ENCODE measurements at places on chromosomes 3 and 15.
A peak's percentile ranks its signal among the peaks of the same experiment; 100 is the strongest.

GRCh38 chr15:65638109-65638508 is 16.4 kb downstream of the SLC24A1 start:
- DNase-seq, result no peak

DNA sequence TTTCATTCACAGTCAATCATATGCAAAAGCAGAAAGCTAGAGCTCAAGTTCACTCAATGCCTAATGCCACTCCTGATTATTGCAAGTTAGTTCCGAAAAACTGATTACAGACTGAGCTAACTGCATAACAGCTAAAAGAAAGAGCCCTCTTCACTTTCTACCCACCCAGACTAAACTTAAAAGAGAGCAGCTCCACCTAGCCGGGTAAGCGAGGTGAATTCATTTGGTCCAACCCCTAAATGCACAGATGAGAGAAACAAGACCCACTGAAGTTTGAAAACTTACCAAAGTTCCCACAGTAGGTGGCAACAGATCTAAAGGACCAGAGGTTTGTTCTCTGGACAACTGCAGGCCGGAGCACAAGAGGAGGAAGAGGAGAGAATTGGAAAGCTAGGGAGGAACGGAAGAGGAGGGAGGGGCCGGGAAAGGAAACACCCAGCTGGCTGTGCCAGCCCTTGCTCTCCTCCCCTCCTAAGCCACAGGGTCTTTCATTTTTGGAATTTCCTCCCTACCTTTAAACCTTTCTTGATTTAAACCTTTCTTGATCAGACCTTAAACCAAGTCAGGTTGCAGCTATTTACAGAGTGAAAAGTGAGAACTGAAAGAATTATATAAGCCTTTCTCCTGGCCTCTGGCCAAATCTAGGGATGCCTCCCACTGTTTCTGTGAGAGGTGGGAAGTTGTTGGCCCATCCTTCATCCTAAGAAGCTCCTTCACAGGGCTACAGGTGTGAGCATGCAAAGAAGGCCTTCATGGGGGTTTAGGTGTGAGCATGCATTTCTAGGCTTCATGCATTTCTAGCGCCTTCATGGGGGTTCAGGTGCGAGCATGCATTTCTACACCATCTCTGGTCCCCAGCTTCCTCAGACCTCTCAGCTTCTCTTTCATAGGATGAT is 114.7 kb upstream of the LMOD3 start:
- no peak for DNase-seq

GRCh38 chr3:181794011-181794790 is 82.5 kb downstream of the SOX2 start:
- DNase-seq, result no peak

GRCh38 chr3:5309171-5309570 is 121.7 kb downstream of the EDEM1 start:
- no peak for DNase-seq

DNA sequence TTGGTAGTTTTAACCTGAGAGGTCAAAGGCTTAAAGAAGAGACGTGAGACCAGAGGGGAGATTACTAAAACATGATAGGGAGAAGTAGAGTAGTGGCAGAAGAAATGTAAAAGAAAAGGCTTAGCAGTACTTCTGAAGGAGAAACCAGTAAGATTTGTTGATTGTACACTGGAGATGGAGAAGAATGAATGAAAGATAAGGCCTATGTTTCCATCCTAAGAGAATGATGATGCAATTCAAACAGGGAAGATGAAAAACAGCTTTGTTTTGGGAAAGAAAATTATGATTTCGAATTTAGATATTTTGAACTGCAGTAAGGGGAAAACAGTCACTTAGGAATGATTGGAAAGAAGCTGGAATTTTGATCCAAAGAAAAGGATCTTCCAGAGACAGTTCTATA is 97.4 kb upstream of the PLXND1 start:
- DNase-seq, result no peak

DNA sequence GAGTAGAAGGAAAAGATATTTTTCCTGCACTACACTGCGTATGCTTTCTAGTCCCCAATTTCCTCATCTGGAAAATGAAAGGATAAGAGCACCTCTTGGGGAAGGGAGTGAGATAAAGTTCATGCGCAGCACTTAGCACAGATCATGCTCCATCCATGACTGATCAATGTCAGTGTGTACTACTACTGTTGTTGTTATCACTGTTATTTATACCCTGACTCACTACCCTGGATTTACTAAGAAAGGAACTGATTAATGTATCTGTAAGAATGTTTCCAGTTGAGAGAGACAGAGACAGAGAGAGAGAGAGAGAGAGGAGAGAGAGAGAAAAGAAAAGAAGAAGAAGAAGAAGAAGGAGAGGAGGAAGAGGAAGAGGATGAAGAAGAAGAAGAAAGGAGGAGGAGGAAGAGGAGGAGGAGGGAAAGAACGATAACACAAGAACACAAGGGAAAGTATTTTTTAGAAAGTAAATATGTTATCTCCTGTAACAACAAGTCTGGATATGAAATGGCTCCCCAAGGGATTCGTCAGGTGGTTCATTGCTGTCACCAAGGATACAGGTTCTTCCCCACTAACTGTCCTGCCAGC is 212.2 kb upstream of the PROK2 start:
- no peak for DNase-seq

DNA sequence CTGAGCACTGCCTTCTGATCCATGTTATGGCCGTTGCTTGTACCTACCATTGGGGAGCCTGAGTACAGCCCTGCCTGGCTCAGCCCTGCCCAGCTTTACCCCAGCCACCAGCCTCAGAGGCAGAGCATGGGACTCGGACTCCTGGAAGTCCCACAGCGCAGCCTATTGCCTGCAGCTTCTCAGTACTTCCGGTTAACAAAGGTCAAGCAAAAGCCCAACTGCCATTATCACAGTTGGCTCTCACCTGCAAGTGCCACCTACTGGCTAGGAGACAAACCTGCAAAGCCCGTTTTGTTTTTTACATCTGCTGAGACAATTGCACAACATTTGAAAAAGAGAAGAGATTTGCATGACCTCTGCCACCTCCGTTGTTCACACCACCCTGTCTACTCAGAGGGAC is 1081.7 kb downstream of the NAALADL2 start:
- peak; percentile 55 for DNase-seq

DNA sequence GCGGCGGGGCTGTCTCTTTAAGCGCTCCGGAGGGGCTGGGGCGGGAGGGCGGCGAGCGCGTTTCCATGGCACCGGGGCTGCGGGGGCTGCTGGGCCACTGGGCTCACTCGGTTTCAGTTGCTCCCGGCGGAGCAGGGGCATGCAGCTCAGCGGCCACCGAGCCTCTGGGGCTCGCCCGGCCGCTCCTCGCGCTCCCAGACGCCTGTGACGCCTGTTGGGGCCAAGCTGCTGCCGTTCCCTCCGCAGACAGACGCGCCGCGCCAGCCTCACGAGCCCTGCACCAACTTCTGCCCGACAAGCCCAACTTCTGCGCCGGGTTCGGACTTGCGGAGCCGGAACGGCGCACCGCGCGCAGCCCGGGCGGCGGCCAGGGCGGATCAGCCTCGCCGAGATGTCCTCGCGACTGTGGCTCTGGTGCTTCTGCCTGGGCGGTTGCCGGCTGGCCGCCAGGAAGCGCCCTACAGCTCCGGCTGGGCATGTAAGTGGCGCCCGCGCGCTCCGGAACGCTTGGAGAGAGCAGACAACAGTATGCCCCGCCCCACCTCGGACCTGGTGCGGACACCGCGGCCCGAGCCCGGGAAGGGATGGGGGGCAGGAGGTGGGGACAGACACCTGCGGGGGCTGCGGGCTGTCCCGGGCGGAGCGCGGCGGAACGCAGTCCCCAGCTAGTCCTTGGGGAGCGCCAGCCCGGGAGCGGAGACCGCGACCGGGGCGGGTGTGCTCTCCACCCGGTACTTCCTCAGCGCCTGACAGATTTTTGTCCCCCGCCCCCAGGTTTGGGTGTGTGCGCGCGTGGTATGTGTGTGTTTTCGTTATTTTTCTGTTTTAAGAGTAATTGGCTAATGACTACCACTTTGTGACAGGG is 154.1 kb upstream of the GOLIM4 start:
- no peak for DNase-seq

DNA sequence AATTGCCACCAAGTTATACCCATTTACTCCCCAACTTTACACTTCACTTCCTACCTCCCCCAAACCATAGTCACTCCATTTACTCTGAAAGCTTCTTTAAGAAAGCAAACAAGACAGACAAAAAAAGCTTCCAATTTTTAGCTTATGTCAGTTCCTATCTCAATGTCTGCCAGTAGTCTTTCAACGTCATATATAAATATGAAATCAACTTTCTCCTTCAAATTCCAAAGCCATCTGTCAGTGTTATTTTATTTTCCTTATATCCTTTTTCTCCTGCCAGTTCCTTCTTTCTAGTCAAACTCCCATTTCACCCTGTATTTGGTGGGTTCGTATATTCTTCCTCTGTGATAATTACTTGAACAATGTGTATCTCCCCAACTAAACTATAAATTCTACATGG is 85.8 kb upstream of the CMC1 start:
- DNase-seq, result no peak

DNA sequence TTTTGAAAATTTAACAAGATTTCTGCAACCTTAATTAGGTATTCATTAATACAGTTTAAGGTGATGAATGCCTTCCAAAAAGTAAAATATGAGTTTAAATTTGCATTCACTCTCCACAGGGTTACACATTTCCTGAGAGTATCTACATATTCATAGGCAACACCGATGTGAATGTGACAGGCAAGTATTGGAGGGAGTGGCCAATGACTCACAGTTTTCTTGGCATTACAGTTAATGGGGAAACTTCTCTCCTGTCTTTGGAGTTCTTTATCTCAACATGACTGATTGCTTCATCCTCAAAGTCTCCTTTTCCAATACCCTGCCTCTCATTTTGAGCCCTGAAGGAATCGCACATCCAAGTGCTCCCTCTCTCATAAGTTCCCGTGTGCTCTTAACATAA is 181.9 kb upstream of the CHL1 start:
- no peak for DNase-seq

DNA sequence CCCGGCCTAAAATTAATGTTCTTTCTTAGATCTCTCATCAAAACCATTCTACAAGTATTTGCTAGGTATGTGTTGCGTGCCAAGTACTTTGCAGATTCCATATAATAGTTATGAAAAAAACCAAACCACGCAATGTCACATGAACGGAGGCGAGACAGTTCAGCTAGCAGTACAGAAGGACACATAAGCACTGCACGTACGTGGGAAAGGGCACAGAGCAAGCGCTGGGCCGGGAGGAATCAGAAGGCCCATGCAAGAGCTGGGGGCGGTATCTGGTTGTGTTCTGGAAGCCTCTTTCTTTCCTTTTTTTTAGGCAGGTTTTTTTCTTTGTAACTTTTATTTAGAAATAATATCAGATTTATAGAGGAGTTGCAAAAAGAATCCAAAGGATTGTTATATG is 11.3 kb downstream of the PDIA5 start:
- no peak for DNase-seq

GRCh38 chr3:79085171-79085570 is 682.6 kb downstream of the ROBO1 start:
- no peak for DNase-seq

DNA sequence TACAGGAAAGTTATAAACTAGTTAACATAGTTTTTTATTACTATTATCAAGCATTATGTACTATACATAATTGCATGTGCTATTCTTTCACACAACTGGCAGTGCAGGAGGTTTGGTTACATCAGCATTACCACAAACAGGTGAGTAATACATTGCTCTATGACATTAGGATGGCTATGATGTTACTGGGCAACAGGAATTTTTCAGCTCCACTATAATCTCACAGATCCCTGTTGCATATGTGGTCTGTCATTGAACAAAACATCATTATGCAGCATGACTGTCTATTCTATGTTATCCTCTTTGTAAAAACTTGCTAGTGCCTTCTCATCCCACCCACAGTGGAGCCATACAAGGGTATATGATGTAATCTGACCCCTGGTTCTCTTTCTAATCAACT is 36.5 kb upstream of the PDZRN3 start:
- DNase-seq, result no peak

GRCh38 chr15:41782371-41783282 is 8.3 kb downstream of the MAPKBP1 start:
- peak; percentile 77 for DNase-seq

DNA sequence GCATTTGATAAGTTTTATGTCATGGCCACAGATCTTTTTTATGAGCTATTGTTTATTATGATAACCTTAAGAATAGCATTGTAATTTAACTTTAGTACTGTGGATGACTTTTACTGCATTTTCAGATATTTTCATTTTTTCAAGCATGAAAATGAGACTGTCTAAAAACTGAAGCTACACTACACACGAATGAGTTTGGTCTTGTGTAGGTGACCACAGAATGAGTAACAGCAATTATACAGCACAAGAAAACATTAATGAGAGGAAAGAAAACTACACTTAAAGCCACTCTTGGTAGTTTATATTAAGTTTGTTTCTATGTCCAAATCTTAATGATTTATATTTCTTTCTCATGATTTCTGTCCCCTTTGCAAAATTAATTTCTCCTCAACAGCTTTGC is 809.2 kb downstream of the NAALADL2 start:
- no peak for DNase-seq

DNA sequence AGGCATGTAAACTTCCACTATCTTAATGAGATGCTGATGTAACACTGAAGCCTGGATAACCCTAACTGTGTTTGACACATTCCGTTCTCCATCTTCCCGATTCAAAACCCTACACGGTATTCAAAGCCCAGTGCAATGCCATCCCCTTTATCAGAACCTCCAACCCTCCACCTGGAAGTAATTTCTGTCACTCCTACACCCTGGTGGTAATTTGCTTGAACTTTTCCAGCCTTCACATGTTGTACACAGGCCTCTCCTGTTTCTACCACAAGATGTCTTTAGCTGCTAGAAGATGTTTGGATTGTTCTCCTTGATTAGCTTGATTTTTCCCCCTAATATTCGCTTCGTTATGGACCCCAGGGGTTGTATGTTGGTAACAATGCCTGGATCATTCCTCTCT is 208.9 kb downstream of the CHST2 start:
- DNase-seq, result peak; percentile 16

GRCh38 chr3:38827791-38828190 is 11.8 kb upstream of the SCN10A start:
- DNase-seq, result no peak

DNA sequence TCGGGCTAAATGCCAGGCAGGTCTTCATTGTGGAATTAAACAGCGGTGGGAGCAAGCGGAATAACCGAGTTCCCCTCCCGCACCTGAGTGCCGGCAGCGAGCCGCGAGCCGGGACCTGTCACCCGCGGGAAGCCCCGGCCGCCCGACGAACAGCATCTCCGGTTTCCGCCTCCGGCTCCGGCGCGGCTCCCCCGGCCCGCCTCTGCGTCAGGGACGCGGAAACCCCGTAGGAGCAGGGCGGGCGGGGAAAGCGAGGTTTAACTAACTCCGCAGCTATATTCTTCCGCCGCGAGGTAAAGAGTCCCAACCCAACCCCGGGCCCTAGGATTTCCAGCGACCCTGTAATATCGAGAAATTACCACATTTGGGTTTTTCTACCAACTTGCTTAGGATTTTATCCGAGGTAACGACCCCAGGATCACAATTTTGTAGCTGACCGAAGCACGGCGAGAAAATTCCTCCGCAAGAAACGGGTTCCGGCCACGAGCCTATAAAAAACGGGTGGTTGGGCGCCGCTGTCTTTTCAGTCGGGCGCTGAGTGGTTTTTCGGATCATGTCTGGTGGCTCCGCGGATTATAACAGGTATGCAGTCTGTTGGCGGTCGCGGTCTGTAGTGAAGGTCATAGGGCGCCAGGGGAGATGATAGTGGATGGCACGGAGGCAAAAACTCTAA is at the start of gene EIF4A2:
Gene EIF4A2, plus strand, starts transcription at position 520 of the 673 bp plus-strand sequence. Its CDS starts 34 bp downstream, at position 554.
- DNase-seq, result peak; percentile 90
